CD4-positive, alpha-beta T cell treated with Interleukin-12 subunit alpha and Interleukin-12 subunit beta, for 1 hour (primary cell): ENCODE measurements at places on chromosomes 7 and 10.
A peak's percentile ranks its signal among the peaks of the same experiment; 100 is the strongest.

GRCh38 chr7:36130236-36130945 is 22.7 kb upstream of the EEPD1 start:
- DNase-seq: no peak

GRCh38 chr10:104387130-104387888 is 33.7 kb downstream of the CFAP58 start:
- peak; percentile 9 for DNase-seq

- DNase-seq: no peak
Measured at GRCh38 chr10:69125554-69125953, 1.6 kb downstream of the VPS26A start.

DNA sequence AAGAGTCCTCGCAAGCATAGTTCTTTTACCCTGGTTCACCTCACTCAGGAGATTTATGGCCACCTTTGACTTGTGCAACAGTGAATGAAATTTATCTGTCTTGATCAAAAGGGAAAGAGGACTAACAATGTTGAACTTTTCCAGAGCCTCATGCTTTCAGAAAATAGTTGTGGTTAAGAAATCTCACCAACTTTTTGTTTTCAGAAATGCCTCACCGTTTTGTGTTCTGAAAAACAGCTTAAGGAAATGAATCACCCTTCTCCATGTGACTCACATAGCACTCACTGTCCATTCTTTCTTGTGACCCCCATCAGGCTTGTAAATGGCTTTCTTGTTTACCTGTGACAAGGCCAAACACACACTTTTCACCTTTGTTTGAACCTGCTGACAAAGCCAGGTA is 148.6 kb upstream of the FAM3C start:
- no peak for DNase-seq

DNA sequence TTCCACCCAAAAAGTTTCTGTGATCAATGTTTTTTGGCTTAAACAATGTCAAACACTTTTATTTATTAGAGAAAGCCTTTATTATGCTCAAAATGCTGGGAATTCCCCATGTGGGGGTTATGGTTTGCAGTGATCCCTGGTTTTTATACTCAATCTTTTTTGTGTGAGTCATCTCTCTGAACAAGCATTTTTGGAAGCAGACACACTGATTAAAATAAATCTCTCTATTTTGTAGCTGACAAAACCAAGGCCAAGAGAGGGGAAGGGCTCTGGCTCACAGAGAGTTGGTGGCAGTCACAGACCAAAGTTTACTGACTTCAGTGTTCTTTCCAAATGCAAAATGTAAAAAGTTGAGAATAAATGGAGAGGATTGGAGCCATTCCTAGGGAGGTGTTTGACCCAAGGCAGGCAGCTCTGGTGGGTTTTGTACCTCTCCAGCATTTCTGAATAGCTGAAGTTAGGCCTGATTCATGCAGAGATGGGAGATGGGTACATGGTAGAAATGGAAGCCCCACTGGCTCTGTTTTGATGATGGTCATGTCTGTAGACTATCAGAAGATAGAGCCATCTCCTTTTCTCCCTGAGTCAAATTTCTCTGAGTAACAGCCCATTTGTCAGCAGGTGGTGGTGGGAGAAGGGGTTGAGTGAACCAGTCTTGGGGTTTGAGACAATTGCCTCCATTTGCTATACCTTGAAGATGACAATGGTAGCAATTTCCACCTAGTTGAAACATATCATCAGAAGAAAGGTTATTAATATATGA is 45.4 kb upstream of the NAMPT start:
- DNase-seq: no peak

- DNase-seq: peak; percentile 11
Measured at GRCh38 chr7:77427996-77428603, 12.0 kb upstream of the GSAP start.

DNA sequence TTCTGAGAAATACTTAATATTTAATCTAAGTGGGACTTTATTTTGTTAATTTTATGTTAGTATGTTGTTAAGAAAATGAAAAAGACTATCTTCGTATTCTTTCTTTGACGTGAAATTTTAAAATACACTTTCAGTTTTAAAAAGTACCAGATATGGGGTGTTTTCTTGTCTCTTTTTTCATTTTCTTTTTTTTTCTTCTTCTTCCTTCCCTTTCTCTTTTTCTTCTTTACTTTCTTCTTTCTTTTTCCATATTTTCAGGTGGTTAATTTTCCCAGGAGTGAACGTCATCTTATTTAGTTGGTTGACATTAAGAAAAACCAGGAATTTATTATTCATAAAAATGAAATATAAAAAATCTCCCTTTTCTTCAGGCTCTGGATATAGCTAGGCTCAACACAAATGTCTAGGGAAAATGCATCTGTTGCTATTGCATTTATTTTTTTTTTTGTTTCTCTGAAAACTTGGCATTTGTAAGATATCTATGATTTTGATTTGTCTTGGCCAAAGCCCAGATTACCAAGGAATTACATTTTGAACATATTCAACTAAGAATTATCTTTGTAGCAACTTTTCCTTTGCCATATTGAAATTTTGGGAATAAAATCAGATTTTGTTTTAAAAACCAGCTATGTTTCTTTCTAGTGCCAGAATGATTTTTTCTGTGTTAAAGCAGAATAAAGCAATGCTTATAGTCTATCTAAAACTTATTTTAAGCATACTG is 241.3 kb upstream of the FOXP2 start:
- no peak for DNase-seq

- DNase-seq: no peak
Measured at GRCh38 chr10:90407131-90407530, 450.7 kb downstream of the HTR7 start.

GRCh38 chr10:86364491-86365345 is 1.9 kb downstream of the GRID1 start:
- DNase-seq: no peak

GRCh38 chr10:82908751-82909150 is 1033.8 kb downstream of the NRG3 start:
- no peak for DNase-seq

DNA sequence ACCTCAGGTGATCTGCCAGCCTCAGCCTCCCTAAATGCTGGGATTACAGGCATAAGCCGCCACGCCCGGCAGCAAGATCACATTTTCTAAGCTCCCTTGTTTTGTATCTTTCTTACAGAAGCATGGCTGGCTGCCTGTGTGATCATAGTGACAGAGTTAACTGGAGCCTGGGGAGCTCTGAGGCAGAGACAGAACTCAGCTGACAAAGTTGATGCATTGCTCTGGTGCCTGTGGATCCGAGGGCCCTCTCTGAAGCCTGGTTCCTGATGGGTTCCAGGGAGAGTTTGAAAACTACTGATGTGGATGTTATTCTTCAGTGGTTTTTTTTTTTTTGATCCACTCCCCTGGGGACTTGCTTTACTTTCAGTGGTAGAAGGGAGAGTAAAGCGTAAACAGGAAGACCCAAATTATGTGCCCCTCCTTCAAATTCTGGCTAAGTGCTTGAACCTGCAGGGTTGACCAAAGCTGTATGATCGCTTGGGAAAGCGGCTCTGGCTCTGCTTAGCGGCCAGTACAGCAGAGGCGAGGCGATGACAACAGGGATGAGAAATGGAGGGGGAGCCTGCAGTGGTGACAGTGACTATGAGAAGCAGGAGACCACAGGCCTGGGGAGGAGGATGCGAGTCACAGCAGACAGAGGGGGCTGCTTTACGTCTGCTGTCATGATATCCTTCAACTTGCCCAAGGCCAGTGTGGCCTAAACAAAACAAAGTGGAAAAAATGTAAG is 6.8 kb upstream of the EFCAB10 start:
- no peak for DNase-seq

GRCh38 chr7:45509222-45509621 is 64.9 kb upstream of the ADCY1 start:
- DNase-seq: no peak

GRCh38 chr10:27104919-27105318 is 4.6 kb upstream of the ANKRD26 start:
- DNase-seq: peak; percentile 18

- no peak for DNase-seq
Measured at GRCh38 chr10:116215651-116216050, 57.4 kb downstream of the GFRA1 start.

DNA sequence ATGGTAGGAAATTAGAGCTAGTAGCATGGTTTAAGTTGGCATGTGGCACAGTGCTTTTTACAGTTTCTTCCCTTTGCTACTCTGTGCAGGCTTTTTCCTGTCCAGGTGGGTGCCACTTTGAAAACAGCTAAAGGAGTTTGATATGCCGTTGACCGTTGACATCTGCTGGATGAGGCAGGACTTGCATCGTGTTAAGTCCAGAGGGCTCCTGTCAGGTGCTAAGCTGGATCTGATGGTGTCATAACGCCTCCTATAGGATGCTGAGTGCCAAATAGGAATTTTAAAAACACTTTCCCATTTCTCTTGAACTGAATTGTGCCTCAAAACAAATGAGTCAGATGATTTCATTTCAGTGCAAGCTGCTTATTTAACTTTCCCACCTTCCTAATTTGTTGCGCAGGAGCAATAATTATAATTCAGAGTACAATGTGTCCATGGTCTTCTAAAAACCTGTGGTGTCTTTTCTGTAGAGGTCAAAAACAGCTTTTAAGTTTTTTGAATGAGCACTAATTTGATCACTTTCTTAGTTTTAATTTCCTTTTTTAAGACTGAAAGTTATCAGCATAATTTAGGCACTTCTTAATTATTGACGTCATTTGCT is 178.3 kb downstream of the CDCA7L start:
- DNase-seq: peak; percentile 13

DNA sequence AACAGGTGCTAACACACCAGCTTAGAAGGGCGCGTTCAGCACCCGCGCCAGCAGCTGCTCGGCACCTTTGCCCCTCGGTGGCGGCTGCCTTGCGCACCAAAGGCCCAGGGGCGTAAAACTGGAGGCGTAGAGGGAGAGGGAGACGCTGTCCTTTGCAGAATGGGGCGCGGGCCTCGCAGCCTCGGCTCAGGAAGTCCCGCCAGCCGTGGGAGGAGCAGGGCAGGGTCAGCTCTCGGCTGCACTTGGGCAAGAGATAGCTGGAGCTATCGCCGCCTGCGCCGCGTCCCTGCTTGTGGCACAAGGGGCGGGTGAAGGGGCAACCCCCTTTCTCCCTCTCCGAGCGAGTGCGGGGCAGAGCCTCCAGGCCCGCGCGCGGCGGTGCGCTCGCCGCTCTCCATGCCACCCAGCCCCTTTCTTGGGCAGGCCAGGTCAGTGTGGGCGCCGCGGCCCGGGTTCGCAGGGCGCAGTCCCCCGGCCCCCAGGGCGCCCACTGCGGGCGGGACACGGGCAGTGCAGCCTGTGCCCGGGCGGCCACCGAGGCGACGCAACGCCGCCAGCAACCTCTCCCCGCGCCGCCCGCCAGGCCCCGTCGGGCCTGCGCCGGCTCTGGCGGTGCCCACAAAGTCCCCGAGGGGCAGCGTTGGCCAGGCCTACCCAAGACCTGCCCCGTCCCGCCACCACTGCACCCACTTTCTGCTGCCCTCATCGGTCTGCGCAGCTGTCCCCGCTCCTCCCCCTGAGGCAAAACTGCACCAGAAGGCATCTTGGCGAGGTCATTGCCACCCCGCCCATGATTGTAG is 4.1 kb downstream of the NEUROD6 start:
- DNase-seq: no peak

- DNase-seq: no peak
Measured at GRCh38 chr7:113308399-113308798, 190.0 kb upstream of the SMIM30 start.

GRCh38 chr7:86939197-86939814 is 120.1 kb downstream of the ELAPOR2 start:
- DNase-seq: peak; percentile 57

- no peak for DNase-seq
Measured at GRCh38 chr7:76071316-76072242, 23.7 kb downstream of the MDH2 start.

- no peak for DNase-seq
Measured at GRCh38 chr7:127648986-127649385, 3.0 kb upstream of the SND1 start.
